ENCODE measurements at places on chromosomes 13 and 19.

DNA sequence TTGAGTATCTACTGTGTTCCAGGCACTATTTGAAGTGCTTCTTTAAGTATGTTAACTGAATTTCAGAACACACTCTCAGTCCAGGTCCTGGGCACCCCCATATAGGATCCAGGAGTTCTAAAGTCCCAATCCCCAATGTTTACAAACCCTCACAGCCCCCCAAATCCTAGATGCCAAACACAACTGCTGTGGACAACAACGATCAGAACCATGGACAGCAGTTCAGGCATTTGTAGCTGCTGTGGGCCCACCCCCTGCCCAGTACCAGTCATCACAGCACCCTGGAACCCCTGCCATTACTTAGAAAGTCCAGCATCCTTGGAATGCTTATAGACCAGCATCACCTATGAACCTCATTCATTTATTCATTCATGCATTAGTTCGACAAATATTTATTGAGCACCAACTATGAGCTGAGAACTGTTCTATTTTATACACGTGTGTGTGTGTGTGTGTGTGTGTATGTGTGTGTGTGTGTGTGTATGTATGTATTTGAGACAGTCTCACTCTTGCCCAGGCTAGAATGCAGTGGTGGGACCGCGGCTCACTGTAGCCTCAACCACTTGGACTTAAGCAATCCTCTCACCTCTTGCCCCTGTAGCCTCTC is 19.3 kb upstream of the SDHAF1 start:
- no peak for DNase-seq

DNA sequence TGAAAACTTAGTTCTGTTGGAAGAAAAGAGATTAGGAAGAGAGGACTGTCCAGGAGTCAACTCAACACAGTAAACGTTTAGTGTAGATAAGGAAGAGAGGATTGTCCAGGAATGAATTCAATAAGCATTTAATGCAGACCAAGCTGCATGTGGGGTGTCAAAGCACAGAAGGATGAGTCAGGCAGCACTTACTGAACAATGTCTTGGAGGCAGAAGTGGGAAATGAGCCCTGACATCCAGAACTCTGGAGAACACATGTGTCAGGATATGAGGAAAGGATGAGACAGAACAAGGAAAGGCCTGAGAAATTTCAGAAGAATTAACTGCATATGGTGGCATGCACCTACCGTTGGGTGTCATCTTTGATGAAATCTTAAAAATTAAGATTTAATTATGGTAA is 429.2 kb upstream of the HTR2A start:
- peak; percentile 74 for DNase-seq

- DNase-seq: no peak
These were observed 144.1 kb upstream of the TMTC4 start for GRCh38 chr13:100818711-100819110.

DNA sequence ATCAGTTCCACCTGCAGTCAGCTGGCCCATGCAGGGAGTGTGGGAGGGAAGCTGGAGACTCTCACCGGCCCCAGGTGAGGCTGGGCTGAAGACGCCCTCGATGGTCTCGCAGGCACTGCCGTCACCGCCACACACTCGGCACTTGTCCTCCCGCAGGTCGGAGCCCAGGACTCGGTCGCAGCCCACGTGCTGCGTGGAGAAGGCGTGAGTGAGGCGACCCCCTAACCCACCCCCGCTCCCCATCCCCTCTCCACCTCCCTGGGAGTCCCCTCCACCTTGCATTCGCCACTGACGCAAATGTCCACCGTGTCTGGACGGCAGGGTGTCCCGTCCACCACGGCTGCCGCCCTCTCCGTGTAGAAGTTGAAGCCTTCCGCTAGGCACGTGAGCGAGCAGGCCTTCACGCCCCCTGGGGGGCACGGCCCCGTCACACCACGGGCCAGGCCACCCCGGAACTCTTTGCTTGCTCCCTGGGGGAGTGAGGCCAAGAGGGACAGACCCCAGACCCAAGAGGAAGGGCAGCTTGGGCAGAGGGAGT is 12.0 kb upstream of the MYO1F start:
- no peak for DNase-seq

GRCh38 chr13:95743192-95743591 is 66.3 kb downstream of the DNAJC3 start:
- DNase-seq: no peak

GRCh38 chr13:33096886-33097605 is 80.8 kb downstream of the KL start:
- peak; percentile 49 for DNase-seq

DNA sequence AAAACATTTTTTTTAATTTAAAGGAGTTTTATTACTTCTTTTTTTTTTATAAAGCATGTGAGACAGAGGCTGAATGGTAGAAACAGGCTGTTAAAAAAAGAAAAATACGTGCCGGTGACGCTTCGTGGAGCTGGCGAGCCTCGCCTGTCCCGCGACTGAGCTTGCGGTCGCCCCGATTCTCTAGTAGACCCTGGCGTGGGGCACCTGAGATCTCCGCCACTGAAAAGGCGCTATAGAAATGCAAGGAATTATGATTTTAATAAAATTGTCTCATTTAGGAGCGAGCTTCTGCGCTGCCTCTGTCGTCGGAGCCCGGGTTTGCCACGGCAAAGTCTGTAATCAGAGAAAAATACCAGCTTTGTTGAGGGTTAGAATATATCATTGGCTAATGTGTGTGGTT is 18.4 kb downstream of the NFIX start:
- DNase-seq: no peak

DNA sequence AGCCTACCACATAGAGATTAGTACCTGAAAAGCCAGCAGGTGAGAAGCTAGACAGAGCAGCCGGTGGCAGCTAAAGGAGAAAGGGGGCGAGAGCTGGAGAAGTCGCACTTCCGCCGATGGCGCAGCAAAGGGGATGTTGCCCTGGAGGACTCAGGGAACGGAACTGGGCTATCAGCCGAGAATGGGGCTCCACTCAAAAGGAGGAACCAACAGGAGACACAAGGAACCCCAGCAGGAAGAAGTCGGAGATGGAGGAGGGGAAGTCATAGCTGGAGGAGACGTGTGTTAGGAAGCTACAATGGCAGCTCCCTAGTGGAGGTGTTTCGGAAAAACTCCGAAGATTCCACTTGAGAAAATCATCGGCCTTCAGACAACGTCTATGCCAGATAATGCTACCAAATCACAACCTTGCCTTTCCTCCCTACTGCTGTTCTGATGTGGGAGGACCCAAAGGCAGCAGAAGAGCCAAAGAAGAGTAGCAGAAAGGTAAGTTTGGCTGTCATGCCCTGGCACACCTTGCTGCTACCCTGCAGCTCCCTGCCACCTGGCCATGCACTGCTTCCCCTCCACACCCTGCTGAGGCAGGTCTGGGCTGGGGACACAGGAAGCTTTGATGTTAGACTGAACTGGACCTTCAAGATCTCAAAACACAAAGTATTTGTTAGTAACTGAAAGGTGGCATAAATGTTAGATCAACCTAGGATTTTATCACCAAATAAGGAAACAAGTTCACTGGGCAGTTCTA is 127.9 kb downstream of the DLEU7 start:
- no peak for DNase-seq

DNA sequence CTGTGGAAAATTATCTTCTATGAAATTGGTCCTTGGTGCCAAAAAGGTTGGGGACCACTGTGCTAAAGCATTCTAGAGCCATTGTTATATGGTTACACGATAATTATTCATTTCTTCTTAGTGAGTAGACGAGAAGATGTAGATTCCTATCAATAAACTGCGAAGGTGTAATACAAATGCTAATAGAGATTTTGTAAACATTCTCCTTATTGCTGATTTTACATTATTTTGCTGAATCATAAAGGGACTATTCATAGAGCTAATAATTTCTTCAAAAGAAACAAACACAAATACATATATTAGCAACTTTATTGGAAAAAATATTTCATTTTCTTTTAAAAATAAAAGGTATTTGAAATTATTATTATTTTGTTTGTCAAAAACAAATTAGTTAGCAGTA is 823.0 kb upstream of the GPC6 start:
- DNase-seq: no peak

- DNase-seq: no peak
These were observed 151.9 kb downstream of the COL4A1 start for GRCh38 chr13:110155072-110155471.

GRCh38 chr19:2627319-2627829 is 75.1 kb downstream of the GNG7 start:
- DNase-seq: peak; percentile 97

DNA sequence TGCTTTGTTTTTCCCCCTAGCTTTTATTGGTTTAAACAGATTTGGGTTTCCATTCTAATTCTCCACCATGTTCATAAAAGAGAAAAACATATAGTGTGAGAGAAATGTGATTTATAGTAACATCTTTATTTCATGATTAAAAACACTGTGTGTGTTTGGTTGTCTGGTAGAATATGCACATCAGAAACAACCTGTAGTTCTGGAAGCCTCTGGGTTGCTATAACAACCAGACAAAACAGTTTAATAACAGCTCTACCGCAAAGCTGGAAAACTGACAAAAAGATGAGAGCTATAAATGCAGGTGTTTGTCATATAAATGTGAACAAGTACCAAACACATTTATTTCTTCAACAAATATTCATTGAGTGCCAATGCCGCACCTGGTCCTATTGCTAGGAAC is 9.8 kb downstream of the KBTBD6 start:
- DNase-seq: no peak

DNA sequence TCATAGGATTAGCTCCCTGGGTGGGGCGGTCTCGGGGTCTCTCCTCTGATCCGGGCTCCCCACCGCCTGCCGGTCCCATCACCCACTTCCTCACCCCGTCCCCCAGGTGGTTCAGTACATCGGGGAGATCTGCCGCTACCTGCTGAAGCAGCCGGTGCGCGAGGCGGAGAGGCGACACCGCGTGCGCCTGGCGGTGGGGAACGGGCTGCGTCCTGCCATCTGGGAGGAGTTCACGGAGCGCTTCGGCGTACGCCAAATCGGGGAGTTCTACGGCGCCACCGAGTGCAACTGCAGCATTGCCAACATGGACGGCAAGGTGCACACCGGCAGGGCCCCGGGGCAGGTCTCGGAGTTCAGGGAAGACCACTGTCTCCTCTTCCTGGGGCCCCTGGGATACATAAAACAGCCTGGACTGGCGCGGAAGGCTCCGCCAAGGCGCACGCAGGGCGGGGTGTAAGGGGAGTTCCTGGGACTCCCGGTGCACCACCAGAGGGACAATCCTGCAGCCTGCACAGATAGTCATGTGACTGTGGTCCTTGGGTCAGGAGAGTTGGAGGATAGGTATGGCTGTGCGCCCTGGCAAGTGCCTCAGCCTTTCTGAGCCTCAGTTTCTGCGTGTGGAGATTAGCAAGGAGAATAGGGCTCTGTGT is 14.2 kb upstream of the PGLS start:
- no peak for DNase-seq

DNA sequence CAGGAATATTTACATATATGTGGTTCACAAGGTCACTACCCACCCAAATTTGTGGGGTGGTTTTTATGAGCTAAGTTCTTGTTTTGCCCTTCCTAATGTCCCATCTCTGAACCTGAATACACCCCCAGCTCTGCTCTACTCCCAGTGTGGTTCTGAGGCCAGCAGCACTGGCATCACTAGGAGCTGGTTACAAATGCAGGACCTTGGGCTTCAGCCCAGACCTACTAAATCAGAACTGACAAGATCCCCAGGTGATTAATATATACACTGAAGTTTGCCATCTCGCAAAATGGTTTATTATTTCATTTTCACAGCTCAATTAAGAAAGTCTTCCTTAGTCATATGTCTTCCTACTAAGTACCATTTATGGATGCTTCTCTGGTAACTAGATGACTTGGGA is 67.9 kb downstream of the FOXO1 start:
- no peak for DNase-seq

- DNase-seq: no peak
These were observed 1.1 kb downstream of the KLHL26 start for GRCh38 chr19:18637673-18638630.

DNA sequence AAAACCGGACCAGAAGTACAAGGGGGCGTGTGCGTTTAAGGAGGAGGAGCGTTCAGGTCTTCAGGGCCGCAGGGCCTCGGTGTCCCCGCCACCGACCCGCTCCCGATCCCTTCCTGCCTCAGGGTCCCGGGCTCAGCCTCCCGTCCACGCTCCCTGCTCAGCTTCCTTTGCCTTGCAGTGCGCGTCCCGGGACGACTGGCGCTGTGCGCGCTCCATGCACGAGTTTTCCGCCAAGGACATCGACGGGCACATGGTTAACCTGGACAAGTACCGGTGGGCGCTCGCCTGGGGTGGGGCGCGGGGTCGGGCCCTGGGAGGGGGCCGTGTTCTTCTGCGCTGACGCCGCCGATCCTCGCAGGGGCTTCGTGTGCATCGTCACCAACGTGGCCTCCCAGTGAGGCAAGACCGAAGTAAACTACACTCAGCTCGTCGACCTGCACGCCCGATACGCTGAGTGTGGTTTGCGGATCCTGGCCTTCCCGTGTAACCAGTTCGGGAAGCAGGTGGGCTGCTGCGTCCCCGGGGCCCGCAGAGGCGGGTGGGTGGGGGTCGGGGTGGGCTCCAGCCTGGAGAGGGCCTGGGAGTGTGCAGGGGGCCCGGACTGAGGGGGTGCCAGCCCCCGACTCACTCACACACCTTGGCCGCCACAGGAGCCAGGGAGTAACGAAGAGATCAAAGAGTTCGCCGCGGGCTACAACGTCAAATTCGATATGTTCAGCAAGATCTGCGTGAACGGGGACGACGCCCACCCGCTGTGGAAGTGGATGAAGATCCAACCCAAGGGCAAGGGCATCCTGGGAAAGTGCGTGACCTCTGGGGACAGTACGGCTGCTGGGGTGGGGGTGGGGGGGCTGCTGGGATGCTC is 1.4 kb downstream of the GPX4 start:
- DNase-seq: peak; percentile 46

DNA sequence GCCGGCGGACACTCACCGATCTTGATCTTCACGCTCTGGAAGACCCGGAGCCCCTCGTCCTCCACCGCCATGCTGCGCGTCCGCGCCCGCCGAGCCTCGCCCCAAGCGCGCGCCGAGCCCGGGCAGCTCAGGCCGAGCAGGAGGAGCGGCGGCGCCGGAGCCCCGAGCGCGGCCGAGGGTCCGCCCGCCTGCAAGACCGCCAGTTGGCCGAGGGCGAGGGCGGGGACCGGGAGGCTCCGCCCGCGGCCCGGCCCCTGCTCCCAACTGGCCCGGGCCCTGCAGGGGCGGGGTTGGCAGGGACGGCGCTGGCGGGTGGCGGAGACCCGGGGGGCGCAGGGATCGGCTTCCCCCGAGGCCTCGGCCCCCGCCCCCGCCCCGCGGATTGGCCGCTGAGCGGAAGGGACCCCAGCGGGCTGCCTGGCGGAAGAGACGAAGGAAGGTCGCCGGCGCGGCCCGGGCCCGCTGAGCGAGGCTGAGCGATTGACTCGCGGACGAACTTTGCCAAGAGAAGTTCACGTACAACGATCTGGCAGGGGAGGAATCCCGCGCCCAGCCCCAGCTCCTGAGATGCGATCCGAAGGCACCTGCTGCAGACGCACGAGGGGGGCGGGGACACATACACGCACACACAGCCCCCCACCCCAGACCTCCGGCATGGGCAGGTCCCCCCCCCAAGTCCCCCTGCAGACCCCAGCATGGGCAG is at the start of gene RASA3:
RASA3 (minus strand) TSS at position 205 of the 703 bp plus-strand sequence; CDS start at position 71, 134 bp downstream.
- DNase-seq: peak; percentile 81

GRCh38 chr19:13099073-13099999 is 3.3 kb downstream of the LYL1 start:
- DNase-seq: peak; percentile 71
